ENCODE measurements at places on chromosomes 4 and X.

DNA sequence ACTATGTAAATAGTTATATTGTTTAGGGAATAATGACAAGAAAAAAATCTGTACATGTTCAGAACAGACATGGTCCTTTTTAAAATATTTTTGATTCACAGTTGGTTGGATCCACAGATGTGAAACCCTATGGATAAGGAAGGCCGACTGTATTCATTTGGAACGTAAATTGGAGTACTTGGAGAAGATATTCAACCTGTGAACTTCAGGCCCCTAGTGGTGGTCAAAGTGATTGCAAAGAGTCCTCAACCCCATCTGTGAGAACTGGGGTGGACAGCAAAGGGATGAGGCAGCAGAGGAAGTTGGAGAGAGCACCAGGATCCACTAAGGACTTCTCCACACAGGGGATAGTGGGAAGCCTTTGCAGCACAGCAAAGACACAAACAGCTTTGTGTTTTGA is 6.2 kb upstream of the CXCL13 start:
- no peak for DNase-seq

GRCh38 chr4:165016971-165017370 is 14.8 kb upstream of the TRIM60 start:
- no peak for DNase-seq

DNA sequence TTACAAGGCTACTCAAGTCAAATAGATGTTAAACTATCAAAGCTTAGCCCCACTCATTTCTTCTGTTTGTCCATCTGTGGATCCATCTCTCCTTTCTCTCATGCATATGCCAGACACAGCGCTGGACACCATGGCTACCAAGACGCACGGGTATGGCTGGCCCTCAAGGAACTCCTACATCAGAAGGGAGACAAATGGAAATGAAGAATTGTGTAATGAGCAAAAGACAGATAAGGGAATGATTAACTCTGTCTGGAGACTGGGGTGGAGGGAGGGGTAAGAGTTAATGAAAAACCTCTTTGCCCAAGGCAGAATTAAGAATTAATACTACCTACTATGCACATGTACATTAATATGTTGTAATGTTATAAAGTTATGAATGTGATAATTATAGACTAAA is 88.1 kb downstream of the MGST2 start:
- no peak for DNase-seq

- no peak for DNase-seq
Observed at GRCh38 chr4:67765928-67766327, 11.7 kb upstream of the GNRHR start.

DNA sequence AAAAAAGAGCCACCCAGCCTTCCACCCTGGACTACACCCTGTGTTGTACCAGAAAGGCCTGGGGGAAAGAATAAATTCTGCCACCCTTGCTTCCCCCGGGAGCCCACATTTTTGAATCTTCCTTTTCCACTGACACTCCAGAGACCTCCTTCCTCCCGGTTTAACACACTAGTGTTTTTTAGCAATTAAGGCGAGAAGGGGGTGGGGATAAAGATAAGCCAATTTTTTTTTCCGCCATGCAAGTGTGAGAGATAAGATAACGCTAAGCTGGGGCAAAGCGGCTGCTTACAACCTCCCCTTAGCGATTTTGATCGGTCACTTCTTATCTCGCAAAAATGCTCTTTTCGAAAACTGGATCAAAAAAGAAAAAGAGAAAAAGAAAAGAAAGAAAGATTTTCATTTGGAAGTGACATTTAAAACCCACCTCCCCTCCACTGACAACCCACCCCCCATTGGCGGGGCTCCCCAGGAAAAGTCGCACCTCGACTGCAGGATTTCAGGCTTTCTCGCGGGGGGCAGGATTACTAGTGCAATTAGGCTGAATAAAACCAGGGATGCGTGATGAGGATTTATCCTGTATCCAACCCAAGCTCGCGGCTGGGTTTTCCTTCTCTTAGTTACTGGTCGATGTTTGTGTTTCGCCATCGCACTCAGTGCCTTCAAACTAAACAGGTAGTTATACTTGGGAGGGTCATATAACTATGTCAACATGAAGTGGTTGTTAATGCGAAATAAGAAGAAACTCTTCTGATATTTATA is 6.0 kb upstream of the BCOR start:
- DNase-seq, result no peak

DNA sequence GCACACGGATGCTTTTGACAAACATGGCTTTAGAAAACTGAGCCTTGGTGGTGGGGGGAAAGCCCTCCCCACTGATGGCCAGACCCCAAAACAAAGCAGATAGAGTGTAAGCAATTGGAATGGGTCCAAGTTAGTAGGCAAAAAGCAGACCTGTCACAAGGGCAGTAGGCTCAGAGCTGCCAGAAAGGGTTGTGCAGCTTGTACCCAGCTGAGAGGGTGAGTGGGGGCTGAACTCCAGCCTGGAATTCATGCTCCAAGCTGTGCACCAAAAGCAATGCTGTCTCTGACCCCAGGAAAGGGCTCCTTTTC is 101.1 kb upstream of the TEX13D start:
- DNase-seq, result no peak

DNA sequence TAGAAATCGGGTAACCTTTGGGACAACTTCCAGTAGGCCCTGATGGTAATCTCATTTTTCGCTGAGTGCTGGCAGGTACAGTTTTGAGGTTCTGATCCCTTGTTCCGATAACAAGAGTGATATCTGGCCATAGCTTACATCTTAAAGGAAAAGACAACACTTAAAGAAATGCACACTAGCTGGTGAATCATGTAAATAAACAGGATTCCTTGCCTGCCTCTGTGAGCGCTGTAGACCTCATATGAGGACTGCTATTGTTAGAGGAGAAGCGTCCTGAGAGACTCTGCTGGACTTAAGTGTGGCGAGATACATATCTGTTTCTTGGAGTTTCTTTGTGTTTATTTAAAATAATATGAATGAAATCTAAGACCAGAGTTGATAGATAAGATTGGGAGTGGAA is 149.3 kb upstream of the SLC4A4 start:
- no peak for DNase-seq

- DNase-seq, result no peak
Observed at GRCh38 chr4:174389439-174389838, 105.7 kb downstream of the CEP44 start.

DNA sequence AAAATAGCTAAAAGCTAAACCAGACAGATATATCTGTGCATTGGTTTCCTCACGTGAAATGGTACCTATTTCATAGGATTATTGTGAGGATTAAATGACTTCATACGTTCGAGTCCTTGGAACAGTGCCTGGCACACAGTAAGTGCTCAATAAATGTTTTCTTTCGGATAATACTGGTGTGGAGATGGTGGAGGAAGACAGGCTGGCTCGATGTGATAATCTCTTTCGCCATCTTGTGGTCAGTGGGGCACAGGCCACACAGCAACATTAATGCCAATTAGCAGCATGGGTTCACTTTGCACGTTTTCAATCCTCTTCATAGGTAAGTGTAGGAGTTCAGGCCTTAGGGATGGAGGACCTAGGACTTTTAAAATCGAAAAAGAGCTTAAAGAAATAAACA is 9.3 kb downstream of the PAGE4 start:
- DNase-seq, result no peak

GRCh38 chr4:38669208-38669607 is 5.2 kb downstream of the KLF3 start:
- DNase-seq, result no peak

GRCh38 chrX:154019633-154020528 is at the start of gene IRAK1:
Gene IRAK1, minus strand, starts transcription at chrX:154019902. Its CDS starts 90 bp downstream, at chrX:154019812.
- DNase-seq, result no peak

DNA sequence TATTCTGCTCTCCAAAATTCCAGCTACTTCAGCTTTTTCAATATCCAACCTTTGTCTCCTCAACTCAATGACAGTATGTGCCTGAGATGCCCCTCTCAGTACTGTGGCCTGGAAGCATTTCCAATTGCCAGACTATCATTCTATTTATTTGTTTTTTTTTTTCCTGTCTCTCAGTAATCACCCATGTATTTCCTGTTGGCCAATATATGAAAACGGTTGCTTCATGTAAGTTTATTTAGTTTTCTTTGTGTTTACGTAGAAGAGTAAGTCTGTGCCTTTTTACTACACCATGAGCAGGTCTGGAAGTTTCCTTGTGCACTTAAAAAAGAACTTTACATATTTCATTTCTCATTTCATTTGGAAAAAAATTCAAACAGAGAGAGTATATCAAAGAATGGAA is 537.5 kb upstream of the SPANXN1 start:
- no peak for DNase-seq

GRCh38 chrX:5876984-5877596 is 351.6 kb downstream of the NLGN4X start:
- no peak for DNase-seq

DNA sequence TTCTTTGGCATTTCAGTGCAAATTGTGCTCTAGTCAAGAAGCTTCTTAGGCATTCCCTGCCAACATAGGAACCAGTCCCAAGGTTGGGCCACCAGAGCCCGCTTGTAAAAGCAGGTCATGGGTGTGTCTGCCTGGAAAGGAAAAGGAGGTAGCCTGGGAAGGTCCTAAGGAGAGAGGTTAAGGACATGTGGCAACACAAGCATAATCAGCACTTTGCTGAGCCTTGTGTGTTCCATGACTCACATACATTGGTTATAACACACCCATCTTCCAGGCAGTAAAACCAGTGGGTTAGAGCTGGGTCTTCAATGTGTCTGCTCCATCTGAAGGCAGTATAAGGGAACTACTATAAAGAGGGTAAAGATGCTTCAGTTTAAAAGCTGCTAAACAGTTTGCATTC is 165.0 kb downstream of the FHIP1A start:
- no peak for DNase-seq

DNA sequence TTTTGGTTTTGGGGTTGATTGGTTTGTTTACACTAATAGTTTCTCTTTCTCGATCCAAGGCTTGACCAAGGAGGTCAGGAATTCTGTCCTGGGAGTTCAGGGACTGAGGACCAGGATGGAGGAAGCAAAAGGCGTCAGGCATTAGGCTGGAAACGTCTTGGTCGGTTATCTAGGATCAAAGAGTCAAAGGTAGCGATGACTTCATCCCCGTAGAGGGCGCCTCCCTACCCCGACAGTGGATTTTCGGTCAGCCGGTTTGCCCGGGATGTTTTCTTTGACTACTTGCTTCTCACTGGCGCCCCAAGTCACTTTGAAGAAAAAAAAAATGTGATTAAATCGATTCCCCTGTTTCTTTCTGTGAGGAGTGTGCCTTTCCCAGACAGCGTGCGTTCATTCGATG is 980 bp upstream of the FHDC1 start:
- DNase-seq, result no peak

DNA sequence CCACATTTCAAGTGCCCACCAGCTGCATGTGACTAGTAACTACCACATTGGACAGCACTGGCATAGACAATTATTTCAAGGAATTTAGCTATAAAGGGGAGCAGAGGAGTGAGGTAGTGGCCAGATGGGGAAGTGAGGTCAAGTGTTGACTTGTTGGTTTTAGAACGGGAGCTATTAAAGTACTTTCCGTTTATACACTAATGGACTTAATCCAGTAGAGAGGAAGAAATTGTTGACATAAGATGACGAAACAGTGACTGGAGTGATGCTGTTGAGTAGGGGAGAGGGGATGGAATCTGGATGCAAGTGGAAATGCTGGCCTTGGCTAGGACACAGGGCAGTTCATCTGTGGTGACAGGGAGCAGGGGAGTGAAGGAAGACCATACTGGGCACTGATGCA is 154.4 kb downstream of the AMMECR1 start:
- no peak for DNase-seq

- no peak for DNase-seq
Observed at GRCh38 chrX:150143721-150144440, 205.6 kb upstream of the EOLA2 start.

DNA sequence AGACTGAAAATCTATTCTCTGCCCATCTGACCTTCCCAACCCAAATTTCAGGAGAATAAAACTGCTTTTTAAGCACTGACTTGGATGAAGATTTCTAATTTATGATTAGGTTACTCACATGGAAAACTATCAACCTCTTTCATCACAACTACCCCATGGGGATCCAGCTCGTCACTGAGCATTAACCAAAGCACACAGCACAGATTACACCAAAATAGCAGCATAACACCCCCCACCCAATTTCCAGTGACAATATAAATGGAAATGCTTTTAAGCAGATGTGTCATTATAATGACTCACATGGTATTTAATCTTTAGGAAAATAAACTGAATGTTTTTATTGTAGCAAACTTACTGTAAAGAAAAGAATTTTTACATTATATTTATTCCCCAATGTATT is 9.7 kb downstream of the SERTM2 start:
- no peak for DNase-seq

DNA sequence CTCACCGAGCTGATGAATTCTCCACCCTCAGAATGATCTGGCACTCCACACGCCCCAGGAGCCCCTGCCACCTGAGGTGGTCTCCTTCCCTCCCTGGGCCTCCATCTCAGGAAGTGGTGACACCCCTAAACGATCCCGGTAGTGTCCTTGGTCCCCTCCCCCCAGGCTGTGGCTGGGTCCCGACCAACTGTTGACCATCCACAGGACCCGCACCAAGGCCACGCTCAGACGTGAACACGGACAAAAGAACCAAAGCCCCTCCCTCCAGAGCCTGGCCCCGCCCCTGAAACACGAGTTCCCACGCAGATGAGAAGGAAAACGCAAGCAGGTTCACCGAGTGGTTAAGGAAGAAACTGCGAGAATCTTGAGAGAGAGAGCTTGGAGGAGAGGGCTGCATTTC is 16.6 kb downstream of the LRPAP1 start:
- no peak for DNase-seq

GRCh38 chrX:97700547-97700946 is 816.8 kb downstream of the RPA4 start:
- DNase-seq, result no peak

GRCh38 chr4:15649914-15650545 is 5.1 kb downstream of the FBXL5 start:
- peak; percentile 11 for DNase-seq

DNA sequence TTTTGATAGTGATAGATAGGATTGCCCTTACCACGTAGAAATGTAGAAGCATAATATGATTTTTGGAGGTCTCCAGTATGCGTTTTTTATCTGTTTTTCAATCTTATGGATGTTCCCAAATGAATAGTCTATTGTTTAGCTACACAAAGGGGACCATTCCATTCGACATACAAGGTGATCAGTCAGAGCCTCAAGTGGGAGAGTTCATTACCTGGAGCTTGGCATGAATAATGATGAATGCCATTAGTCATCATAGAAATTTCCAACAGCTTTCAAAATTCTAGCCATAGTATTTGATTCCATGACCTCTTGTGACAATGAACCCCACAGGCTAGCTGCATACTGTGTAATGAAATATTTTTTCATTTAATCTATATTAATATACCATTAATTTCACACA is 123.6 kb downstream of the PDHA2 start:
- DNase-seq, result no peak

DNA sequence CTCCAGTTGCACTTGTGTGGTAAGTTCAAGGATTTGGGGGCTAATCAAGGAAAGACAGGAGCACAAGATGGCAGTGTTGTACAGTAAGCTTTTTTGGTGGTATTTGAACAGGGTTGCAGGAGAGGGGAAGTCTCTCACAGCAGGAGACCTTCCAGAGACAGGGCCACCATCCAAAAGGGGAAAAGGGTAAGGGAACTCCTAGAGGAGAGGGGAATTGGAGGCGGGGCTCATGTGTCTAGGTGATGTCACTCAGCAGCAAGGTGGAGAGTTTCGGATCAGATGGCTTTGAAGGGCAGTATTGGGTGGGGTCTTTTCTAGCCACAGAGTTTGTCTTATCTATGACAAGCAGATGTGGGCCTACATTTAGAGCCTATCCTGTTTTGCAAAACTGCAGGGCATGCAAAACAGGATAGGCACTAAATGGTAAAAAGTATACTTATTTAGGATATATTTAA is 13.4 kb upstream of the RNF175 start:
- DNase-seq, result no peak

GRCh38 chr4:157040405-157040804 is 35.5 kb upstream of the GLRB start:
- no peak for DNase-seq

GRCh38 chr4:7002336-7002735 is 40.8 kb upstream of the TADA2B start:
- no peak for DNase-seq

Data from stimulated activated CD8-positive, alpha-beta memory T cell treated with anti-CD3 and anti-CD28 coated beads, Interleukin-7, amount 100 ng/mL, for 24 hours (primary cell).